ENCODE measurements at places on chromosomes 11 and 22. TPM values are rescaled to one million over a fixed set of nuclear protein-coding genes. Genes with fewer than 3 reads are reported as not detected.

DNA sequence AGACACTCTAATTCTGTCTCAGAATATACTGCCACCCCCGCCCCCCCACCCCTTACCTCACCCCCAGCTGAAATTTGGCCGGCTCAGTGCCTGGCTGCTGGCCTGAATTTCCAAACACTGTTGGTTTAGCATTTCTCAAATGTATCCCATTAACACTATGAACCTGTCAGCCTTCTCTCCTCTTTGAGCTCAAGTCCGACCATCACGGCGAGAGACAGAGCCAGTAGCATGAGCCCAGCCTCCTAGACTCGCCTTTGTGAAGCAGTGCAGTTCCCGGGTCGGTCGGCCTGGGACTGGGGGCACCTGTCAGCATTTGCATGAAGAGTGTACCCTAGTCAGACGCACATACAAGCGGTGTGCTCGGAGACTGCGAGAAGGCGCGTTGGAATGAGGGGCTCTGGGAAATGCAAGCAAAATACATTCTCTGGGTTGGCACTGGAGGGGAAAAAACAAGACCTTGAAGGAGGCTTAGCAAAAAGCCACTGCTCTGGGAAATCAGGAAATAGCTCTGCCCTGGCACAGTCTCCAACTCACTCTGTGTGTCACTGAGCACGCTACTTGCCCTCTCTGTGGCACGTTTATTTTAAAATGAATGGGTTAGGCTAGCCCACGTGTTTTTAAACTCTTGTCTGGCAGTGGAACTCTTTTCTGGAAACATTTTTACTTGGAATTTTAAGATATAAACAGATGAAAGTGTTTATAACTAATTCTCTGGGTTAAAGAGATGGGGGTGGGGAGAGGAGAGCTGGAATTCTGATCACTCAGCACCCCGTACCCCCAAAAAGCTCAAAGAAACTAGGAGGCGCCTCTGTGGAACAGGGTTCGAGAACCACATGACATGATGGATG, 108.3 kb downstream of the TIMP3 start:
- no peak for DNase-seq

DNA sequence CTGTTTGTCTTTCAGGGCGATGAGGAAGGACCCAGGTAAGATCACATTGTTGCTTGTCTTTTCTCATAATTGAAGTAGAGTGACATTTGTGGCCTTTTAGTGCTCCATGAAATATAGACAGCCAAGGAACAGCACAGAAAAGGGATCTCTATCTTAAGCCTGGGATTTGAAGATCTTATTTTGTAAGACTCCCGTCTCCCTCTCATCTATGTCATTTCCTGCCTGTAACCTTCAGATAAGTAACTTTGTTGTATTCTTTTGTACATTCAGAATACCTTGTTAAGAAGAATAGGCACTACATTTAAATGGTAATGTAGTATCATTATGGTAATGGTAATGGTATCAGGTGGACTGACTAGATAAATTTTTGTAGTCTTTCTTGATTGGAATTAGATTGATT, 72.8 kb downstream of the TRIM44 start:
- DNase-seq: no peak

- no peak for DNase-seq
Observed at GRCh38 chr11:61011950-61012736, 40.7 kb downstream of the CD6 start.

- DNase-seq: no peak
Observed at GRCh38 chr11:113476553-113476952, 1.4 kb upstream of the DRD2 start.

ARHGEF17 gene
- polyA plus RNA-seq: 78.6 TPM

CHCHD10 gene
- polyA plus RNA-seq: 79.9 TPM

OR8G1 gene
- not detected for polyA plus RNA-seq

BTBD18 gene
- polyA plus RNA-seq: 0.19 TPM
